ENCODE measurements at places on chromosomes 3 and 15.

GRCh38 chr3:120749843-120750242 lies 7.3 kb downstream of the GTF2E1 start:
- no peak for DNase-seq

DNA sequence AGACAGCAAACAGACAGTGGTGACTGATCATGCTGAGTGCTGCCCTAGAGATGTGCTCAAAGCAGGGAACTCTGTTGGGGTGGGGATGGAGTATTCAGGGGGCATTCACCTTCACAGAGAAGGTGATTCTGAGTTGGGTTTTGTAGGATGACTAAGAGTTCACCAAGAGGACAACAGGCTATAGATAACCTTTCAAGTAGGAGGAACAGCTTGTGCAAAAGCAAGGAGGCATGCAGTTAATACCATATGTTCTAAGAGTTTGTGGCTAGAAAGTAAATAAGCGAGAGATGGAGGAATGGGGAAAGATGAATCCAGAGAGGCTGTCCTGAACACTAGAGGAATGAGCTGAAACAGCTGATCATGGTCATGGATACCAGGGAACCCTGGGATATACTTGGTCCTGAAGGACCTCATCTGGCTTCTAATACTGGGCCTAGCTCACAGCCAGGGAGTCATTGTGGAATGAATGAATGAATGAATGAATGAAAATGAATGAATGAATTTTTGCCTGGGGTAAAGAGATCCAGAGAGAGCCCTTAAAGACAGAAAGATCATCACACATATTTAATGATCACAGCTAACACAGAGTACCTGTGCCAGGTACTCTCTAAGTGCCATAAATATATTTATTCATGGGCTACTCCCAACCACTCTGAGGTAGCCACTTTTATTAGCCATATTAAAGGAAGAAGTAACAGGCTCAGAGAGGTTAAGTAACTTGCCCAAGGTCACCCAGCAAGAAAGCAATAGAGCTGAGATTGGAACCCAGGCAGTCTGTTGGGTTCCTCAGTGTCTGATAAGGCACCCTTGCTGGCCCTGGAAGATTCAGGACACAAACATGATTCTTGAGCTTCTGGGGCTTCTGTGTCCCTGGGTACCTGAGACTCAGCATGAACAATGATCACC lies 22.0 kb downstream of the SMAD6 start:
- no peak for DNase-seq

DNA sequence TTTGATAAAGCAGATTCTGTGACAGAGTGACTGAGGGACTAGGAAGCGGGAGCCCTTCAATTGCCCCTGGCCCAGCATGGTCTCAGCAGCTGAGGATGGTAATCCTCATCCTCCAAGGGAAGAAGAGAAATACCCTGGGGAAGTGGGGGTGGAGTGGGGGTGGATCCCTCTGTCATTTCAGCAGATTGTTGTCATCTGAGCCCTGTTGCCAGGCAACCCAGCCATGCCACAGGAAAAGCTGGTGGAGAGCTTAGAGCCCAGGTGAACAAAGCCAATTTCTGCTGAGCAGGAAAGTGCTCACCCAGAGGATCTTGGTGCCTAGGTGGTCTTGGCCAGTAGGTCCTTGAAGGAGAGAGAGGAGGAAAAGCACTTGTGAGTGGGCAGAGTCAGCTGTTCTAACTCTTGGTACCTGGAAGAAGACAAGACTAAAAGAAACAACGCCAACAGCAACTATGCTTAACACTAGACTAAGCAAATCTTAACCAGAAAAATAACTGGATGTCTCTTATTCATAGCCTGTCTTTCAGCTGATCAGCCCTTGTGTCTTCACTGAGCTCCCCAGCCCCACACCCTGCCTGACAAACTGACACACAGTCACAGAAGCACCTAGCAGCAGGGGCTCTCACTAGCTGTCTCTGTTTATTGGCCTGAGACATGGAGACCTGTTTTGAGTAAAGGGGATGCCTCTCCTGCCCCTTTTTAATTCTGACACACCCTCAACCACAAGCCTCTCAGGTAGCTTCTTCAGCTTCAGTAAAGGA lies 40.1 kb upstream of the DCLK3 start:
- DNase-seq, result no peak

DNA sequence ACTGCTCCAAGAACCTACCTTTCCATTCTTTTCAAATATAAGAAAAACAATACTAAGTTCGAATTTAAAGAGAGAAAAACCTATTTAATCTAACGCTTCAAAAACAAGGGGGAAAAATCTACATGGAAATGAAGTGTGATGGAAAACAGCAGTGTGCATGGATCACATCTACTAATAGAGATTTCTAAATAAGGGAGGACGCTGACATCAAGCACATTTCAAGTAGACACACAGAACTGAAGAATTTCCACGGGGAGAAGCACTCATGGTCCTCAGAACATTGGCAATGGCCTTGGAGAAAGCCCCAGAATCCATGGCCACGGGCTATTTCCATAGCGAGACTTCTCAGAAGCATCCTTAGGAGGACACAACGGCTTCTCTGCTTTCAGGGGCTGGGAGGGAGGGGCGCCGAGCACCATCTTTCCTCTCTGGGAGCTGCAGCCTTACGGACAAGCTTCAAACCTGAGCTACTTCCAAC lies 1.0 kb downstream of the TASOR start:
- no peak for DNase-seq

DNA sequence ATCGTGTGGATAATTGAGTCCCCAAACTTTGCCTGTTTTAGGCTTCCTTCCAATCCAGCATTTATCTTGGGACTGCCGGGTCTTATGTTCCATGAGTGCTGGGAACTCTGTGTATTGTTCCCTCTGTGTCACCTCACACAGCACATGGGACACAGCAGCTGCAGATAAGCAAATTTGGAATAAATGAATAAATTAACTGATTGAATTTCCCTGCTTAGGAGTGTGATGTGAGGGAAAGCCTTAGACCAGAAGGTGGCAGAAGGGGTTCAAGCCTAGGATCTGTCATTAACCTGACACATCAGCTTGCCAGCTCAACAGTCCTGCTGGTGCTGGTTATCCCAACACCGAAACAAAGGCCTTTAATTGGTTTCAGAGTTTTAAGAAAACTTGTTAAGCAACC lies 114.3 kb downstream of the OXSM start:
- no peak for DNase-seq

- DNase-seq, result no peak
Observed at GRCh38 chr15:33031324-33031821, 163.1 kb downstream of the FMN1 start.

All from GF-D8 (cell line).